Osteocyte (in vitro differentiated cells): ENCODE measurements at places on chromosomes 1 and 21.

GRCh38 chr1:55076356-55076755 is 37.0 kb downstream of the PCSK9 start:
- H3K27me3 ChIP-seq = no peaks in the 10 kb centered on the region
- DNase-seq = no peak
- H3K4me3 ChIP-seq = no peak overlapping the region
- H3K27ac ChIP-seq = no peak overlapping the region
- peaks cover 61% of the 10 kb centered on the region for H3K36me3 ChIP-seq

GRCh38 chr21:43369124-43369523 is 57.8 kb downstream of the SIK1 start:
- H3K27ac ChIP-seq = no peak overlapping the region
- no peaks in the 10 kb centered on the region for H3K4me1 ChIP-seq
- DNase-seq = no peak
- no peaks in the 10 kb centered on the region for H3K36me3 ChIP-seq

GRCh38 chr1:76293831-76294230 is 219.3 kb downstream of the ST6GALNAC3 start:
- no peak for DNase-seq
- H3K4me3 ChIP-seq = no peak overlapping the region
- no peaks in the 10 kb centered on the region for H3K27me3 ChIP-seq

DNA sequence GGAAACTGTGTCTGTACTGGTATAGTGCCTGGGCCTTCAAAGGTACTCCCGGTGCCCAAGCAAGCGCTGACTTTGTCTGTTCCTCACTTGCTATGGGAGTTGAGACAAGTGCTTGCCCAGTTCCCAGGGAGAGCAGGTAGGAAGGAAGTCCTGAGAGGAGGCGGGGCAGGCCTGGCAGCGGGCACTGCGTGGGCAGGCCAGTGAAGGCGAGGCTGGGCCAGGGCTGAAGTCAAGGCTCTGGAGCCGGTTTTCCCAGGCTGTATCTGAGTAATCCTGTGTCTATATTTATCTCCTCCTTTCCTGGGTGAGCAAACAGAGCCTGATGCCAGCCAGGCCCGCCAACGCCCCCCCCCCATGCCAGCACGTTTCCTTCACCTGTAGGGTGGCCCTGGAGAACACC is 15.9 kb upstream of the EDN2 start:
- no peaks in the 10 kb centered on the region for H3K36me3 ChIP-seq
- peaks cover 49% of the 10 kb centered on the region for H3K4me1 ChIP-seq
- DNase-seq = no peak

DNA sequence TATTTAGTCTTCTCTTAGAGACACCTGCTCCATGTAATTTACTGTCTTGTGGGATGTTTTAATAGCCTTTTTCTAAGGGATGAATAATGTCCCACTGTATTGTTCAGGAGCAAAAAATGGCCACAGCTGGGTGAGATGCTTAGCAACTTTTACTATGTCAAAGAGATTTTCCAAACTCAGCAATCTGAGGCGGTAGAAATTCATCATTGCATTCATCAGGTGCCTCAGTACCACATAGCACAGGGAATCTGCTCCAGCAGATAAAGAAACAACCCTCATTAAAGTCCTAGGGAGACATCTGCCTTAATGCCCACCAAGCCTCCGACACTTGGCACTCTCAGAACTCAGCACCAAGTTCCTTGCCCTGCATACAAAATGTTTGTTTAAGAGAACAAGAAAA is 266.9 kb downstream of the SIPA1L2 start:
- peaks cover 15% of the 10 kb centered on the region for H3K4me1 ChIP-seq
- no peak overlapping the region for H3K27ac ChIP-seq
- no peak for DNase-seq
- no peaks in the 10 kb centered on the region for H3K27me3 ChIP-seq
- H3K4me3 ChIP-seq = no peak overlapping the region

DNA sequence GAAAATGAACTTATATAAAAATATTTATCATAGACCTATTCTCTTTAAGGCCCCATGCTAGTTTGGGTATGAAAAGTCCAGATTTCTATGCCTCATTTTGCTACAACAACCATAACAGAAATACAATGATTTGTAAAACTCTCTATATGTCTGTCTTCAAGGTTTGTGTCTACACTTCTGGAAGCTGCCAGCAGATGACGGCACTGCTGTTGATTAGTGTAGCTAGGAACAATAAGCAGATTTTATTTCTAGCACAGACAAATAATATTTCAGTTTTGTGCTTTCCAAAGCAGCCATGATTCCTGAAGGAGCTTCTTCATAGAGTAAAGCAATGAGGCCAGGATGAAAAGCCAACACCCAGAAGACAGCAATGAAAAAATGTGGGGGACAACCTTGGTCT is 779.6 kb upstream of the ADGRL2 start:
- no peaks in the 10 kb centered on the region for H3K4me1 ChIP-seq
- no peak for DNase-seq
- no peaks in the 10 kb centered on the region for H3K27me3 ChIP-seq
- no peak overlapping the region for H3K4me3 ChIP-seq

- peaks cover 4% of the 10 kb centered on the region for H3K36me3 ChIP-seq
- peak overlapping the region; percentile 99 for H3K4me3 ChIP-seq
- DNase-seq = no peak
- H3K27me3 ChIP-seq = no peaks in the 10 kb centered on the region
- H3K27ac ChIP-seq = peak overlapping the region; percentile 100
- peaks cover 42% of the 10 kb centered on the region for H3K4me1 ChIP-seq
These were observed 724 bp downstream of the ST7L start for GRCh38 chr1:112618114-112618720.
